ENCODE measurements at places on chromosomes 11 and 22.

- no peak for DNase-seq
Measured at GRCh38 chr11:119486016-119486415, 63.0 kb upstream of the THY1 start.

GRCh38 chr11:11464555-11464954, 111.5 kb upstream of the CSNK2A3 start:
- no peak for DNase-seq

DNA sequence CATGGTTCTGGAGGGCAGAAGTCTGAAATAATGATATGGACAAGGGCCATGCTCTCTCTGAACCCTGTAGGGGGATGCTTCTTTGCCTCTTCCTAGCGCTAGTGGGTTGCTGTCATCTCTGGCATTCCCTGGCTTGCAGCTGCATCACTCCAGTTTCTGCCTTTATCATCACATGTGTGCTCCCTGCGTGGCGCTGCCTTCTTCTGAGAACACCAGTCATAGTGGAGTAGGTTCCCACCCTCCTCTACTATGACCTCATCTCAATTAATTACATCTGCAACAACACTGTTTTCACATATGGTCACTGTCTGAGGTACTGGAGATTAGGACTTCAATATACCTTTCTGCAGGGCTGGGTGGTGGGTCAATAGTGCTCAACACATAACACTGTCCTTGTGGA, 402.3 kb upstream of the NARS2 start:
- DNase-seq, result no peak

DNA sequence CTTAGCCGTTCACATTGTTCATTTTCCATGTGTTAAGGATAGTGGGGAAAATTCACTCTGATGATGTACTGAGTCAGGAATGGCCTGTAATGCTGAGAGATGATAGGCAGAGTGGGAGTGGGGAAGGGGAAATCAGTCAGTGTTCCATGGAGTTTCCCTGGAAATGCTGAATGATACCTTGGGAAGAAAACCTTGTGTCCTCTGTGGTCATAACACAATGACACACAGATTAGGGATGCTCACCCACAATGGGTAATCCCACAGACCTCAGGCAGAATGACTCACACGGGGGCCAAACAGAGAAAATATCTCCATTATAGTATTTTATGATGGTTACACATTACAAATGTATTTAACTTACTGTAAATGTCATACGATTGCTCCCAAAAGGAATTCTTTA, 118.0 kb downstream of the SNX19 start:
- no peak for DNase-seq

DNA sequence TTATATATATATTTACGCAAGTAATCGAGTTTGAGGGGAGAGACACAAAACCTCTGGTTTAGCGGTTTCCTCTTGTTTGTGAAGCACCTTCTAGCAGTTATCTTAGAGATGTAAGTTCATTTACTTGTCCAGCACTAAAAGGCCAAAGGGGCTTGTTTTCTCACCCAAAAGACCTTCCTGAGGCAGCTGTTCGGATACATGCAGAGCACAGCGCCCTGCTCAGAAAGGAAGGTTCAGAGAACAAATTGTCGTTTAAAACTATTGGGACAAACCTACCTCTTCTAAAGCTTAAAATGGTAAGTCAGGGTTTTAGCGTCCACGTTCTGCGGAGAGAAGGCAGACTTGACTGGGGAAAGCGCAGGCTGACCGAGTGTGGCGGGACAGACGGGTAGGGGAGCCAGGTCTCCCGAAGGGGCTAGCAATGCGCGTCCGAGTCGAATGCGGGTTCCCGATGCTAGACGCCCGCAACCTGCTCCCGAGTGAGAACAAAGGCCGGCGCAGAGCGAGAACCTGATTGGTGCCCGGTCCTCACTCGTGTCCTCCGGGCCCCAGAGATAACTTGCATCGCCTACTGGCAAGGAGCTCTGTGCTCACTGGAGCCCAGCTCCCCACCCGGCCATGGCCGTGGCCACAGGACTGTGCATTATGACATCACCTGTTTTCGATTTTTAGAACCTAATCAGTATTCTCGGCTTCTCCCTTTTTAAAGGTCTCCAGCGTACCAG, 1.0 kb upstream of the SESN3 start:
- DNase-seq, result no peak

GRCh38 chr11:61163714-61164605, 2.7 kb upstream of the VPS37C start:
- DNase-seq, result no peak

- no peak for DNase-seq
Measured at GRCh38 chr11:22539821-22540256, 85.8 kb downstream of the FANCF start.

DNA sequence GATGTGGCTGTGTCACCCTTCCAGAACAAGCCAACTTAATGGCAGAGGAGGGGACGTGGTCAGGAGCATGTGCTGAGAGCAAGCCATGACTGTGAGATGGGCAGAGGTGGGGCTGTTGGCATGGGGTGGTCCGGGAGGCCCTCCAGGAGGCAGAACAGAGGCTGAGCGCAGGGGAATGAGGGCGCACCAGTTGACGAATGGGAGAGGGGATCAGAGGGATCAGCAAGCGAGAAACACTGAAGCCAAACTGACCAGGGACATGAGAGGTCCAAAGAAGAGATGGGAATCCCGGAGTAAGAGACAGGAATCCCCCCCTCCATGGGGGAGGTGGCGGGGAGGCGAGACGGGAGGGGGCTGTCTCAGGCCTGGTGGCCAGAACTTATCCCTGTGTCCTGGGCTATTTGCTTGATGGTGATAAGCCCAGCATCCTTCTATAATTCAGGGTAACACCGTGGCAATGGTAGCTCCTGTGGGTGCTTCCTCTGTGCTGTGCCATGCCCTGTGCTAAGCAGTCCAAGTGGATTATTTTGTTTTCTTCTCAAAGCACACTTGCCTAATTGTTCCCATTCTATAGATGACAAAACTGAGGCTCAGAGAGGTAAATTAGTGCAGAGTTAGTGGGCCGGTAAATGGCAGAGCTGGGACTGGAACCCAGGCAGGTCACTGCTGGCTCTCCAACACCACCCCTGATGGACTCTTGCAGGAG, 83.4 kb upstream of the SHISAL1 start:
- DNase-seq, result no peak

- DNase-seq, result no peak
Measured at GRCh38 chr11:57464539-57465181, 4.3 kb downstream of the RTN4RL2 start.

GRCh38 chr22:22424210-22424800, 84.2 kb downstream of the ZNF280B start:
- DNase-seq, result no peak

DNA sequence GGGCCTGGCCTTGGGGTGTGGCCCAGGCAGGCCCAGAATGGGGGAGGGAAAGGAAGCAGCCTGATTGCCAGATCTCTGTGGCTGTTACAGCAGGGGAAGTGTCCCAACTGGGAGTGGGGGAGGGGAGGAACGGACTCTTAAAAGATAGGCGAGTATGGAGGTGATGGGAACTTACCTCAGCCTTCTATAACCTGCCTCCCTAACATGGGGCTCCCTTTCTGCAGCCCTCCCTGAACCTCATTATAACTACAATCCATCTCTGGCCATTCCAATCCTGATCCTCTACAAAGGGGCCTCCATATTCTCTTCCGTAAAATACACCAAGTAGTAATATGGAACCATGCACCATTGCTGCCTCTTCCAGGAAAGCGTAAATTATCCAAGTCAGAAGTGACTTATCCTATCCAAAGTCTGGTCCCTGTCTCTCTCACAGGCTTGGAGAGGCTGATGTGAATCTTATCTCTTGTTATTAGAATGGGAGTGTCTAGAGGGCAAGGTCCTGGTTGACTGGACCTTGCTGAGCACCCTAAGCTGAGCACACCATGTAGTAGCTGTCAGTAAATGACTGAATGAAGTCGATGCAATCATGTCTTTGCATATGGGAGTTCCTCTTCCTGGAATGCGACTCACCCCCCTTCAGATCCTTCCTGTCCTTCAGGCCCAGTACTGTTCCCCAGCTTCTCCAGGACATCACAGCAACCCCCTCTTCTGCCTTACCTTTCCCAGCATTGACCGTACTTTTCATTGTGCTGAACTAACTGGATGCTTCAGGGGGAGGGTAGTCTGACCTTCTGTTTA, 5.9 kb downstream of the RHOG start:
- no peak for DNase-seq

DNA sequence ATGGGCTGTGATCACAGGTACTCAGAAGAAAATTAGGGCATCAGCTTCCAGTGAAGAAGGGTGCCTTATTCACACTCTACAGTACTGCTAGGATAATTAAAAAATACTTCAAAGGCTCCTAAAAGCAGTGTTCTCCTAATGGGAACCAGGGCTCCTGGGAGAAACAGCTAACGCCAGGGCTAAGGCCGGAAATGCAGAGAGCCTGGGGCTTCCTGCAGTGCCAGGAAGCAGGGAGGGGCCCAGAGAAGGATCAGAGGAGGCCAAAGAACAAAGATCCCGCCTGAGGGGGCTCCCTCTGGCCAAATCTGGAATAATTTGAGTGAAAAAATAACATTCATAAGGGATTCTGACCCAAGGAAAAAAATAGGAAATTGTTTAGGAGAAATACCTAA, 27.5 kb downstream of the TOLLIP start:
- no peak for DNase-seq

- no peak for DNase-seq
Measured at GRCh38 chr11:17353821-17354600, 2.4 kb downstream of the NCR3LG1 start.

- no peak for DNase-seq
Measured at GRCh38 chr11:23310276-23310675, 450.0 kb upstream of the CCDC179 start.

DNA sequence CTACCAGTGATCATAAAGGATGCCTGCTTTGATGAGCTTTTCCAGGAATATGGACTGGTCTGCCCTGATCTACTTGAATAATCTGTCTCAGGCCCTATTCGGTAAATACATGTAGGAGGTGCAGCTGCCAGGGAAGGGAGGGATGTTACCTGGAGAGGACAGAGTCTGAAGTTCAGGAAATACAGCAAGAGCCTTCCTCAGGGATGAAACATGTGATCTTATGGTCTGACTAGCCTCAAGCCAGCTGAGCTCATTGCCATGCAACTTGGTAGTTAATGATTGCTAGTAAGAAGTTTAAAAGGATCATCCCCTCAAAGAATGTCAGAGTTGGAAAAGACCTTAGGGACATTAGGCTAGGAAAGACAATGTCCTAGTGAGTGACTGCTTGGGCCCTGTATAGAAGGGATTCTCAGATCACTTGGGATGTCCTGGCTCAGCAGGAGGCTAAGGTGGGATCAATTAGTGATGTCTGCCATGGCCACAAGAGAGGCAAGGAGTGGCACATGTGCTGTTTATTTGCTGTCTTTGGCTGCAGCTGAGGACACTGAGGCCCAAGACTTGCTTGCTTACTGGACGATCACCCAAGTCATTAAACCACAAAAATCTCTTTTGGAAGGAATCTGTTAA, 18.5 kb downstream of the PTPRJ start:
- DNase-seq, result peak; percentile 70

DNA sequence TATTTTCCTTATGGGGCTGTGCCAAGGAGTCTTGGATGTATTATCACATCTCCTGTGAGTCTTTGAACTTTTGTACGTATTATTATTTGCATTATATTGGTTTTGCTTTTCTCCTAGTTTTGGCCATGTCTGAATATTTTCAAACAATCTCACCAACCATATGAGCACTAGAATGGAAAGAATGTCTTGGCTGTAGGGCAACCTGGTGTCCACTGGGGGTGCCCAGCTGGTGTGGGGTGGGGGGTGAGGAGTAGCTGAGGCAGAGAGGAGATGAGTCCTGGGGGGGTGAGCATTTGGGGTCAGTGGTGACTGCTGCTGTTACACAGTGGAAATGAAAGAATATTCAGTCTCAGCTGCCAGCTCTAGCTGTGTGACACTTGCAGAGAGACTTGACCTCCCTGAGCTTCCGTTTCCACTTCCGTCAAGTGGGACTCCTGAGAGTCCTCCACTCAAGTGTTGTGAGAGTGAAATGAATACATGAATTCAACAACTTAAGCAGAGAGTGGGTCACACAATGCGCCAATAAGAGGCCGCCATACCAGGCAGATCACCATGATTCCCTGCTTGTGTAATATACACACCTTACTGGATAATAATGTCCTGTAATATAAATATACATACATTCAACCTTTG, 12.7 kb upstream of the PVALB start:
- no peak for DNase-seq

GRCh38 chr11:57425565-57426438, 1.1 kb downstream of the SLC43A3 start:
- no peak for DNase-seq

- DNase-seq, result no peak
Measured at GRCh38 chr11:98531576-98531975, 489.2 kb upstream of the CNTN5 start.

GRCh38 chr11:132028380-132029240, 658.2 kb downstream of the NTM start:
- peak; percentile 32 for DNase-seq

DNA sequence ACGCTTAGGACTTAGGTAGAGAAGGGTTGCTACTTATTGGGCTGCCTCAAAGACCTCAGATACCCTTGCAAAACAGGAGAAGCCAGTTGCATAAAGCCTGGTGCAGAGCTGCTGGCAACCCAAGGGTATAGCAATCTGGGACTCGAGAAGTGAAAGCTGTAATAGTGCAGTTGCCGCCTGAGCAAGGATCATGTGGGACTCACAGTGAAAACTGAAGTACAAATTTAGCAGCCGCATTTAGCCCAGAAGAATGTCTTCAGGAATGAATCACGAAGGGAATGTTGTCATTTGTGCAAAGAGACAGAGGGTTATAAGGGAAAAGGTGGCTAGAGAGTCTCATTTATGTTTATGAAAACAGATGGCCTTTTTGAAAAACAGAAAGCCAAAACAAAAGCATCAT, 267.2 kb downstream of the TENM4 start:
- DNase-seq, result no peak

DNA sequence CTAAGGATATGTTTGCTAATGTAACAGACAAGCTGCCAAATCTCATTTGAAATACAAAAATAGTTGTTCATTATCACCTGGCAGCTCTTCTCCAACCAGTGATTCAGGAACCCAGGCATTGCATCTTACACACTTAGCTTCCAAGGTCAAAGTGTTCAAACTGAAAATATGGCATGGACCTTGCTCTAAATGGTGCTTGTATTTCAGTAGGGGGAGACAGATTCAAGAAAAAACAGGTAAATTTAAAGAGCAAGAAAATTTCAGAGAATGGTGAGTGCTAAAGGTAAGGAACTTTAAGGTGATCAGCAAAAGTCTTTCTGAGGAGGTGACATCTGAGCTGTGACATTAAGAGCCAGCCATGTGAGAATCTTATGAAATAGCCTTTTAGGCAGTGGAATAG, 82.8 kb upstream of the E2F8 start:
- no peak for DNase-seq

- DNase-seq, result no peak
Measured at GRCh38 chr11:72798361-72798760, 4.5 kb upstream of the STARD10 start.

DNA sequence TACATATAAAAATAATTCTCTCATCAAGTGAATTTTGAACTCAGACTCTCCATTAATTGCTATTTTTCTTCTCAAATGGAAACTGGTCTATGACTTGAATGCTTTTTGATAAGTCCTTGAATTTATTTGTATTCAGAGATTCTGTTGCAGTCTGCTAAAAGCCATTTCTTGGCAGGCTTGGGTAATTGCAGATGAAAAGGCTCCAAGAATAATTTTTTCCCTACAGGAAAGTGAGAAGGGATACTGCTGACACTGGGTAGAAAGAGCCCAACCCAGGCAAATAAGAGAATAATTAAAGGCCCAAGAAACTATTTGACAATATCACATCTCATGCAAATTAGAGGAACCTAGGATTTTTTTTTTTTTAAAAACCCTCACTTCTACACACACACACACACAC, 246.5 kb upstream of the DDI1 start:
- DNase-seq, result no peak
